Left colon (tissue), 2 donors: ENCODE measurements at places on chromosomes 1 and 21.

- DNase-seq, result no peak
Observed at GRCh38 chr1:28917757-28918118, 3.4 kb downstream of the EPB41 start.

- DNase-seq, result peak; percentile 93
Observed at GRCh38 chr1:180269645-180270529, 39.8 kb downstream of the LHX4 start.

- no peak for DNase-seq
Observed at GRCh38 chr1:96989302-96989701, 267.7 kb downstream of the PTBP2 start.

- DNase-seq, result peak; percentile 24
Observed at GRCh38 chr21:36429947-36430546, 44.9 kb downstream of the CHAF1B start.

GRCh38 chr1:108551137-108551862 is 8.6 kb upstream of the EEIG2 start:
- DNase-seq, result no peak

DNA sequence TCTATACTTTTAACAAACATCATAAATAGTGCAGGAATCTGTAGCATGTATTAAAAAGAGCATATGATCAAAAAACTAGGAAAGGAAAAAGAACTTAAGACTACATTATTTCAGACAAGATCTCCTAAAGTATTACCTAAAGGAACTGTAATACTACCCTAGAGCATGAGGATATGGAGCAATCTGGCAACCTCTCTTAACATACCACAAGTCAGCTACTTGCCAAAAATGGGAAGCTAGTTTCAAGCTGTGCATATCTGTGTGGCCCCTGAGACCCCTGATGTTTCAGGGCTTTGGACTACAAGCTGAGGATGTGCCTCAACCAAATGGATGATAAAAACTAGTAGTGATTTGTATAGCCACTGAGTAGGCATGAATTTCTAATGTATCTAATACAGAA is 525.6 kb downstream of the PTBP2 start:
- no peak for DNase-seq

DNA sequence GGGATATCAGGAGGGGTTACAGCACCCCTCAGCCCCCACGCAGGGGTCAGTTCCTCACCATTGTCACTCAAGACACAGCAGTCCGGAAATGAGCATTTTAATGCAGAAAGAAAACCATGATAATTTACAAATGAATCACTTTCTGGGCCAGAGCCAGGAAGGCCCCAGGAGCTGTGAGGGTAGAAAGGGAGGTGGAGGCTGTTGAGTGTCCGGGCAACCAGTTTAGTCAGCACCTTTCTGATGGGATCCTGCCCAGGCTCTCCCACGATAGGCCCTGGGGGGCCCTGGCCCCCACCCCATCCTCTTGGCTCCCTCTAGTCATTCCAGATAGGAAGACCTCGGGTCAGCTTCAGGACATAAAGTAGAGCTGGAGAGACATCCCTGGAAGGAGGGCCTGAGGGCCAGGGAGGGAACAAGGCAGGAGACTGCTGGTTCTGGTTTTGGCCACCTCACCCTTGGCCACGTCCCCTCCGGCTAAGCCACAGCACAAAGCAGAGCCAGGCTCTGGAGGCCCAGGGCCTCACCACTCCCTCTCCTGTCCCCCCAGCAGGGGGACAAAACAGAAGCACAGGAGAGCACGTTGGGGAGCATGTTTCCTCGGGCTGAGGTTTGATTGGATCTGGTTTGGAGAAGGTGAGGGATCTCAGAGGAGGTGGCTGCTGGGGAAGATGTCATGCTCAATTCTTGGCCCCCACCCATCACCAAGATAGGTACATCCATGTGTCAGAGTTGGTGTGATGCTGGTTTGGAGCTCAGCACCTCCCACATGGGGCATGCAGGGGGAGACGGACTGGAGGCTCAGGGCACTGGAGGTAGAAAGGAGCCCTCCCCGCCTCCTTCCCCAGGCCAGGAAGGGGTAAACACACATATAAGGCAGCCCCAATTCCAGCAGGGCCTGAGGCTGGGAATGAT is 20.6 kb downstream of the ETNK2 start:
- DNase-seq, result no peak

DNA sequence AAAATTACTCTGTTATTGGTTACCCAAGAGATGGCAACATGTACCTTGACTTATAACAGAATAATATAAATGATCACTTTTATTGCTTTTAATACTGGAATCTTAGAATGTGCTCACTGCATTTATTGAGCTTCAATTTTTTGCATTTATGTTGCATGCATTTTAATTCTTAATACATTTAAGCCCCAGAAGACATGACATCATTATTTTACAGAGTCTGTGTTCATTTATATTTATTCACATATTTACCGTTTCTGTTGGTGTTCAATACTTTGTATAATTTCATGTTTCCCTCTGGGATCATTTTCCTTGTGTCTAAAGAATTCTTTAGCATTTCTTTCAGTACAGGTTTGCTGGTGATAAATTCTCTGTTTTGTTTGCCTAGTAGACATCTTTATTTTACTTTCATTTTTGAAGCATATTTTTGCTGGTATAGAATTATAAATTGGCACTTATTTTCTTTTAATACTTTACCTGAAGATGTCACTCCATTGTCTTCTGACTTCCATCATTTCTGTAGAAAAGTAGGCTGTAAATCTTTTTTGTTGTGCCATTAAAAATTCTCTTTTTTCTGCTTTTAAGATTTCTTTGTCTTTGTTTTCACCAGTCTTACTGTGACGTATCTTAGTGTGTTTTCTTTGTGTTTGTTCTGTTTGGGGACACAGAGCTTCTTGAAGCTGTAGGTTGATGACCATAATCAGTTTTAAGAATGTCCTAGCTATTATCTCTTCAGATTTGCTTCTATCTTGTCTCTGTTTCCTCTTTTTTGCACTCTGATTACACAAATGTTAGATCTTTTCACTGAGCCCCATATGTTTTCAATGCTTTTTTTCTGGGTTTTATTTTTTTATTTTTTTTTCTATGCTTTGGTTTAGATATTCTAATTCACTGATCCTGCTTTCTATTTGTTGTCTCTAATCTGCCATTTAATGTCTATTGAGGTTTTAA is 26.9 kb downstream of the DISP3 start:
- no peak for DNase-seq

- DNase-seq, result no peak
Observed at GRCh38 chr1:58062635-58063034, 483.9 kb downstream of the OMA1 start.

DNA sequence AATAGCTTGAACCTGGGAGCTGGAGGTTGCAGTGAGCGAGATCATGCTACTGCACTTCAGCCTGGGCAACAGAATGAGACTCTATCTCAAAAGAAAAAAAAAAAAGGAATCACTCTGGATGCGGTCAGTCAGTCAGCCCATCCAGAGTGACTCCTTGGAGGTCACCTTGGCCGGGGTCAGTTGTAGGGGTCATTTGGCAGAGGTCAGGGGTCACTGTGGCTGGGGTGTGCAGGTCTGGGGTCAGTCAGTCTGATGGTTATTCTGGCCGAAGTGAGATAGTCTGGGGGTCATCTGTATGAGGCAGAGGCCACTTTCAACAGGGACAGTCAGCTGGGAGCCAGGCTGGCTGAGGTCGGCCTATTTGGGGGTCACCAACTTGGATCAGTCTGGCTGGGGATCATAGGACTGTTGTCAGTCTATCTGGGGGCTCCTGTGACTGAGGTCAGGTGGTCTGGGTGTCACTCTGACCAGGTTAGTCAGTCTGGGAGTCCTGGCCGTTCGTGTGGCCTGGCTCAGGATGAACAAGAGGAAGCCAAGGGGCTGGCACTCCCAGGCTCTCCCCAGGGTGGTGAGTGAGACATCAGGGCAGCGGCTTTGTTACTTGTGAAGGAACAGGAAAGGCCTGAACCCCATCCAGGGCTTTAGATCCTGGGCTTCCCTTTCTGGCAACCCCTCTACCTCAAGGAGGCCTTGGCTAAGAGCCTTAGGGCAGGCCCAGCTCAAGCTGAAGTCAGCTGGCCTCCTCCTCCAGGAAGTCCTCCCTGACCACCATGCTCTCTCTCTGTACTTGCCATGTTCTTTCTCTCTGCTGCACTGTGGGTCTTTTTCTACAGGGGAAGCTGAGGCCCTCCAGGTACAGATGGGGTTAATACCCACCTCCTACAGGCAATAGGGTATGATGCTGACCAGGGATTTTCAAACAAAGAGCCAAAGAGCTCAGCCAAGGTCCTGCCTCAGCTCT is 15.1 kb downstream of the PTPRU start:
- no peak for DNase-seq

DNA sequence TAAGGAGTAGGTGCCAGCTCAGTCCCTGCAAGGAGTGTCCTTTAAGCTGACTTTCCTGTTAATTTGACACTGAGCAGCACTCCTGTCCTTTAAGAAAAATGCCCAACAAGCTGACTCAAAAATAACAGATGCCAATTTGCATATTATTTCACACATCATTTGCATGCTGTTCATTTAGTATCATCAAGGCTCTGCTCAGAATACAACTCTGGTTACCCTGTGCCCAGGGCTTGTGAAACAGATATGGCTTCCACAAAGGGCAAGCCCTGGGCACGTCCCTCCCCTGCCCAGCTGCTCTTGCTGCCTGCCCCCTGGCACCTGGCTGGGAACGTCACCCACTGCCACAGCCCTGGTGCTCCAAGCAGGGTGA is 10.3 kb downstream of the KCNN3 start:
- no peak for DNase-seq

GRCh38 chr1:113893267-113893666 is 5.9 kb upstream of the BCL2L15 start:
- DNase-seq, result no peak

DNA sequence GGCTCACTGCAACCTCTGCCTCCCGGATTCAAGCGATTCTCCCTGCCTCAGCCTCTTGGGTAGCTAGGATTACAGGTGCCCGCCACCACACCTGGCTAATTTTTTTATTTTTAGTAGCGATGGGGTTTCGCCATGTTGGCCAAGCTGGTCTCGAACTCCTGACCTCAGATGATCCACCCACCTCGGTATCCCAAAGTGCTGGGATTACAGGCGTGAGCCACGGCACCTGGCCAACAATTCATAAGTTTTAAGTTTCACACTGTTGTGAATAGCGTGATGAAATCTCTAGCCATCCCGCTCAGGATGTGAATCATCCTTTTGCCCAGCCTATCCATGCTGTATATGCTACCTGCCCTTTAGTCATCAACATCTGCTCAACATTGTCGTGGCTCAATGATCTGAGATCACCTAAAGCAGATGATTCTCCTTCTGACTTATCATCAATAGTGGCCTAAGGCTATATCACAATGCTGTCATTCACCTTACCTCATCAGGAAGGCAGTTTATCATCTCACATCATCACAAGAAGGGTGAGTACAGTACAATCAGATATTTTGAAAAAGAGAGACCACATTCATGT is 2.6 kb downstream of the PFDN2 start:
- DNase-seq, result no peak

- DNase-seq, result no peak
Observed at GRCh38 chr1:97034651-97035050, 313.1 kb downstream of the PTBP2 start.

DNA sequence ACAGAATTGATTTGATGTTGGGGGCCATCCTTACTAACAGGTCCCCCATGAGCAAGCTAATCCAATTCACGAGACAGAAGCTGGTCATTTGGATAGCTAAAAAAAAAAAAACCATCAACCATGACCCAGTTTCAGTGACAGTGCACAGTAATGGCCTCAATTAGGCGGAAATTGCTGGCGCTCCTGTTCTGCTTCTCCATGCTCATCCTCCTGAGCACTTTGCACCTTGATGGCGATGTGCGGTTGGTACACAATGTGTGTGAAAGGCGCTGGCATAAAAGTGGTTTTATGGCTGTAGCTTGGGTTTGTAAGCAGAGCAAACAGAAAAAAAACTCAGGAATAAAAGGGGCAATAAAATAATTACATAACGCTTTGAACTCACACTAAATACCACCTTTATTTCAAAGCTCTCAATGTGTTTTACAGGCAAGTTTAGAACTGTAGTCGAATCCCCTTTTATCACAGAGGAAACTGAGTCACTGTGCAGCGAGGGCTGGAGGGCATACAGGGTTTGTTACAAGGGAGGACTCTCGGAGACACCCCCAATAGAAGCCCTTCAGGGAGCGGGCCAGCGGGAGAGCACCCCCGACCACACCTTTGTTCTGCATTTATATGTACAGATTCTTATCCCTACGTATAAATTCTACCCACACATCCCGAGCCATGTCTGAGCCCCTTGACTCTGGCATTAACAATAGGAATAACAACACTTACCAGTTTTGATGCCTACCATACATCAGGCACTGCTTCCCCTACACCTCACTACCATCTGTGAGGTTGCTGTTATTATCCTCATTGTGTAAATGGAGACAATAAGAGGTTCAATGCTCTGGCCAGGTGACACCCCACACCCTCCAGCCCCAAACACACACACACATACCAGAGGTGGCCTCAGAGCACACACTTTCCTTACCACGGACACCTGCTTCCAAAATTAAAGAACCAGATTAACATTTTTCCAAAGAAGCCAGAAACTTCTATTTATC is 213.5 kb upstream of the IRF2BP2 start:
- DNase-seq, result peak; percentile 93

DNA sequence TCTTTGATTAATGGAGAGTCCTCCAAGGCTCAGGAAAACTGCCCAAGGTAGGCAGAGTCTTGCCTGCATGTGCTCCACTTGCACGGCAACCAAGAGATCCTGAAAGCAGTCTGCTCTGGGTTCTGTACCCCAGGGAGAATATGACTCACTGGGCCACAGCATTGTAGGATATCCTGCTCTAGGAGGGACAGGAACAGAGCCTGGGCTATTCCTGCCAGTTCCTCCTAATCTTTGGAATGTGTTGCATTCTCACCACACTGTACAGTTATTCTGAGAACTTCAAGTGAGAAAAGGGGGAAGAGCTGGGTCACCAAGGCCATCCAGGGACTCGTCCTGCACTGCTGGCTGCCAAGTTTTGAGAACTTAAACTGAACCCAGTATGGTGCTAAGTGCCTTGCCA is 278.5 kb downstream of the MATN1 start:
- no peak for DNase-seq

DNA sequence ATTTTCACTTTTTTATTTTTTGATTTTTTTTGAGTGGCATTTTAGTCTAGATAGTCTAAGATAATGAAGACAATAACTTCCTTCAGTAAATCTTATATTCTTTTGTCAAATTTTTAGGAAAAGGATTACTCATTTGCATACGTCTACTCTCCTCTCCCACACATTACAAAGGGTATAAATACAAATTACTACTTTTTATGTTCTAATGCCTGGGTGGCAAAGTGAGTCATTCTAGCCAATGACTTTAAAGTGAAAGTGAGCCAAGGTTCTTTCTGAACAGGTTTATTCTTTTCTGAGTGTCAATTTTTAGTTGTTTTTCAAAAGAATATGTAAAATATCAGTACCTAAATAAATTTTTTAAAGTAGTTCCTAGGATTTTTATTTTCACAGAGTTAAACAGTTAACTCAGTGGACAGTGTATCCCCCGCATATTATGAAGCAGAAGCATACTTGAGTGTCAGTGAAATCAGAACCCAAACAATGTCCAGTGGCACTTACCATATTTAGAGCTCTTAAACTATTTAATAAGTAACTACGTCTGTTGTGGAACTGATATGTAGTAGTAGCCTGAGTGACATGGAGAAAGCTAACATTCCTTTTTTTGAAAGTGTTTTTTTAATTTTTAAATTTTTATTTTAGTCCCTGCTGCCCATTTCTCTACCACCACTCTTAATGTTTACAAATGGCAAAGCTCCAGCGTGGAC is 141.7 kb downstream of the PHTF1 start:
- DNase-seq, result no peak

- DNase-seq, result no peak
Observed at GRCh38 chr1:11458811-11459275, 20.1 kb upstream of the DISP3 start.

- no peak for DNase-seq
Observed at GRCh38 chr1:33374336-33375105, 53.6 kb upstream of the A3GALT2 start.
